Mesothelial cell of epicardium (in vitro differentiated cells): ENCODE measurements at places on chromosomes 7 and 10. TPM values are rescaled to one million over a fixed set of nuclear protein-coding genes. Genes with fewer than 3 reads are reported as not detected.

COPS6 gene
- total RNA-seq: 96.4 to 103 TPM (median 97.7 TPM) in 3 replicates

GHRHR gene
- 1.6 TPM in 1 of 3 replicates, not detected in the others for total RNA-seq

CAMK1D gene
- total RNA-seq: 5.8 to 7.6 TPM (median 6.2 TPM) in 3 replicates

HHEX gene
- total RNA-seq: 0.13 to 0.31 TPM in 2 of 3 replicates, not detected in the other

C7orf33 gene
- not detected in 3 replicates for total RNA-seq

KNDC1 gene
- 20.3 to 23.7 TPM (median 21.0 TPM) in 3 replicates for total RNA-seq

PIP gene
- total RNA-seq: not detected in 3 replicates

HIPK2 gene
- 72.1 to 75.8 TPM (median 72.9 TPM) in 3 replicates for total RNA-seq

CALHM1 gene
- not detected in 3 replicates for total RNA-seq

TFPI2 gene
- 58.9 to 73.5 TPM (median 69.4 TPM) in 3 replicates for total RNA-seq

SYNPO2L gene
- total RNA-seq: 0.07 to 0.22 TPM (median 0.11 TPM) in 3 replicates

SPDYE5 gene
- 0.14 to 0.16 TPM in 2 of 3 replicates, not detected in the other for total RNA-seq

TFR2 gene
- 0.38 to 0.69 TPM (median 0.54 TPM) in 3 replicates for total RNA-seq

TMEM229A gene
- 0.59 to 0.69 TPM (median 0.66 TPM) in 3 replicates for total RNA-seq

STK17A gene
- 7.8 to 9.5 TPM (median 9.3 TPM) in 3 replicates for total RNA-seq

ITGA8 gene
- total RNA-seq: 19.2 to 21.8 TPM (median 21.7 TPM) in 3 replicates

EBLN1 gene
- total RNA-seq: not detected in 3 replicates

TAC1 gene
- 0.36 to 0.63 TPM in 2 of 3 replicates, not detected in the other for total RNA-seq

PRPS1L1 gene
- not detected in 3 replicates for total RNA-seq
